D721Med (cell line): ENCODE measurements at places on chromosomes 16 and 17.

DNA sequence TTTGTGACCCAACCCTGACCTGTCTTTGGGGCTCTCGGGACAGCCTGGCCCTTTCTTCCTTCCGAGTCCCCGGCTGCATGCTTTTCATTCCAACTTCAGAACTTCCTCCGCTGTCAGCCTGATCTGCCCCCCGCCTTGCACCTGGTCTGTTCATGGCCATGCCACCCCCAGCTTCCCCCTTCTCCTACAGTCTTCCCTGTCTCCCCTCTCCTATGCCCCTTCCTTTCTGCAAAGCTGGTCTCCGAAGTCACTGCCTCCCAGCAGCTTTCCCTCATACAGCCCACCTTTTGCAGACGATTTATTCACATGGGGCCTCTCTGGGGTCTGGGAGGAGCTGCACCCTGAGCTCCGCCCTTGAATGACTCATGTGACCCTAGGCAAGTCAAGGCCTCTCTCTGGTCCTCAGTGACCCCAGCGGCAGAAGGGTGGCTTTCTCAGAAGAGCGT, 47.1 kb upstream of the SDK2 start:
- no peak for DNase-seq

GRCh38 chr16:55113210-55113609, 182.5 kb downstream of the IRX5 start:
- DNase-seq, result no peak

GRCh38 chr17:65697661-65698060, 136.2 kb upstream of the AXIN2 start:
- no peak for DNase-seq

GRCh38 chr17:46003907-46004748, 5.1 kb downstream of the STH start:
- DNase-seq, result no peak

- no peak for DNase-seq
These were observed 40.3 kb downstream of the HOXB1 start for GRCh38 chr17:48490451-48490892.

GRCh38 chr16:3020247-3020603, at the start of gene TNFRSF12A:
Gene TNFRSF12A, plus strand, starts transcription at chr16:3020368. Its CDS starts 30 bp downstream, at chr16:3020398.
- peak; percentile 91 for DNase-seq

- DNase-seq, result no peak
These were observed 70.1 kb downstream of the OMG start for GRCh38 chr17:31226950-31227349.

GRCh38 chr17:7703584-7704479, 1.2 kb upstream of the EFNB3 start:
- no peak for DNase-seq

DNA sequence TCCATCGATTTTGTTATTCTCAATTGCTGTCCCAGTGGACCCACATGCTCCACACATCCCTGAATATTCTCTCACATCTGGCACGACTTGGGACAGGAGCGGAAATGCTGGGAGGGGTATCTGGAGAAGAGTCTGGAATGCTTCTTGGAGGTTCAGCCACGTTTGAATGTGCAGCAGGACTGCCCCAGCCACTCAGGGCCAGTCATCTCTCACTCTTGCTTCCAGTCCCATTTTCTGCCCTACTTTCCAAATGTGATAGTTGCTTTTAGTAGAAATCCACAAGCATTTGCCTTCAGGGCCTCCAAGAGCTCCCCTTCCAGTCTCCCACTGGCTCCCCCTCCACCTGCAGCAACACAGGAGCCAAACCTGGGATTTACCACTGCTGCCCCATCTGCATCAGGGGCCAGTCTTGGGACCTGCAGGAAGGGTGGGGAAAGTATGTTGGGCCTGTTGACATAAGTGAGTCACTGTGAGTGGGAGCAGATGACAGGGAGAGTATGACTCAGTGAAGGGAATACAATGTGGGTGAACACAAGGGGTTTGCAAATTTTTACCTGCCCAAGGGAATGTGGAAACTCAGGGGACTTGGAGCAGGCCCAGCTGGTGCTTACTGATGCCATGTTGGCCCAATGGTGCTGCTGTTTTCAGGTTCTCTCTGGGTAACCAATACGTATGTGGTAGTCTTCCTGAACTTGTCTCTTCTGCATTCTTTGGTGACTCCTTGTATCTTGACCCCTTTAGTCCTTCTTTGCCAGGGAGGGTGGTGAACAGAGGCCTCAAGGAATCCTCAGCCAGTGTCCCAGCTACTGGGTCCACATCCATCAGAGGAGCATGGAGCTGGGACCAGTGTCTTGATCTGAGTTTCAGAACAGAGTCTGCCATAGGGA, 78.8 kb upstream of the CRHR1 start:
- DNase-seq, result no peak

DNA sequence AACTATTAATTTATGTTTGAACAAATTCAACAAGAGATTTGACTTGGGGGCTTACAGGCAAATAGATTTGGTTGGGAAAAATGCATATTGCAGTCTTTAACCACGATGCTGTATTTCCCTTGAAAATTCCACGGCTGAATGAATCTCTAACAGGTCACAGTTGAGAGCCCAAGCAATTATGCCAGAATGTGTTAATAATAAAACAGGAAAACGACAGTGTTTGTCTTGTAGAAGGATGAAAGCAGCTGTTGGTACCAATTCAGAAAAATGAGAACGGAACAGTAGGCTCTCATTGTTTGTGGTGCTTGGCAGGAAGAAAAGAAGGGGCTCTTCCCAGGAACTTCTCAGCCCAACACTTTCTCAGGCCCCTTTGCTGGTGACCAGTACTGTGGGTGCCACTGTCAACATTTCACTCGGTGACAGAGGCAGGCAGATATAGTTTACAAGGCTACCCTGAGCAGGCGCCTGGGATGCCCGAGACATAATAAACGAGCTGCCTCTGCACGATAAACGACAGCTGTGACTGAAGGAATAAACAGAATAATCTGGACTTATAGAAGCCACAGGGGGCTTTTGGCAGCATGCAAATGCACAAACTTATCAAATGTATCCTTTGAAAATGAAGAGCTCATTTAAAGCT, 387.1 kb downstream of the HS3ST4 start:
- no peak for DNase-seq

DNA sequence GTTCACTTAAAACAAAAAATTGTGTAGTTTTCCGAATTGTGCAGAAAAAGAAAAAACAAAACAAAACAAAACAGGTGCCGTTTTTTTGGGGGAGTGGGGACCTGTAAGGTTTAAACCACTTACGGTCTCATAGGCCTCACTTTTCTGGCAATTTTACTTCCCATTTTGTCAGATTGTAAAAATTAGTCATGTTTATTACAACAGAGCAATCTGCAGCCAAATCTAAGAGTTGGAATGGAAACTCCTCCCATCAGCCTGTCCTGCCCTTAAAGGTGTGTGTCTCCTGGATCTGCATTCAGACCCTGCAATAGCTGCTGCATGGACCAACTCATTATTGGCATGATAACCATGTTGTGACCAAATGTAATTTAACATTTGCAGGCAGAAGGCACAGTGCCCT, 8.2 kb upstream of the SALL1 start:
- no peak for DNase-seq

DNA sequence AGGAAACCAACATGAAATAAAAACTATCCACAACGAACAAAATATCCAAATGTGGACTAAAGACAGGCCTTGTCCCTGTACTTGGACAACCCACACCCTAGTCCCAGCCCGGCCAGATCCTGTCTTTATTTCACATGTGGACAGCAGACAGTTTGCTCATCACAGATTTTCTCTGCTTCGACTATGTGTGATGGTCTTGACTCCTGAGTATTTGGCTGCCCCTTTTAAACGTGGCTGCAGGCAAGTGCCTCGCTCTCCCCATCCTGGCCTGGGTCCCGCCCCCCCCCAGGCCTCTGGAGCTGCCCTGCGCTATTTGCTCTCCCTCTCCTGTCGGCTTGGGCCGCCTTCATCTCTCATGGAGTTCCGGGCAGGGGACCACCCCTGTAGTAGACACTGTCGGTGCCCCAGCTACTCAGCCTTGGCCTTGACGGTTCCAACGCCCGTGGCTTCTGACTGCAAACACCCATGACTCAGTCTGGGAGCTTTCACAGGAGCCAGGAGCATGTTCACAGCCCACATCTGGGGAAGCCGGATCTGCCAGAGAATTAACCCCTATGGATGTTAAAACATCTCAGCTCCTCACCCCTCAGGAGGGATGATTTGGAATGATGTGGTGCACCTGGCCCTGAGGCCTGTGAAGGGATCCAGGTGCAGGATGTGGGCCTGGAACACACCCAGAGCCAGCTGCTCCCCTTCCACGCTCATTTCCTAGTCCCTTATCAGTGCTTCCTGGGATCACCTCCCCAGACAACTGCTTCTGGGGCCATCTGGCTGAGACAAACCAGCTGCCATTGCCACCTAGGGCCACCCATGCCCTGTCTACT, 229.7 kb upstream of the RPL38 start:
- no peak for DNase-seq

GRCh38 chr16:4954714-4955113, 3.4 kb upstream of the SEC14L5 start:
- no peak for DNase-seq

- DNase-seq, result no peak
These were observed 37.7 kb downstream of the RNF135 start for GRCh38 chr17:31008374-31009041.

DNA sequence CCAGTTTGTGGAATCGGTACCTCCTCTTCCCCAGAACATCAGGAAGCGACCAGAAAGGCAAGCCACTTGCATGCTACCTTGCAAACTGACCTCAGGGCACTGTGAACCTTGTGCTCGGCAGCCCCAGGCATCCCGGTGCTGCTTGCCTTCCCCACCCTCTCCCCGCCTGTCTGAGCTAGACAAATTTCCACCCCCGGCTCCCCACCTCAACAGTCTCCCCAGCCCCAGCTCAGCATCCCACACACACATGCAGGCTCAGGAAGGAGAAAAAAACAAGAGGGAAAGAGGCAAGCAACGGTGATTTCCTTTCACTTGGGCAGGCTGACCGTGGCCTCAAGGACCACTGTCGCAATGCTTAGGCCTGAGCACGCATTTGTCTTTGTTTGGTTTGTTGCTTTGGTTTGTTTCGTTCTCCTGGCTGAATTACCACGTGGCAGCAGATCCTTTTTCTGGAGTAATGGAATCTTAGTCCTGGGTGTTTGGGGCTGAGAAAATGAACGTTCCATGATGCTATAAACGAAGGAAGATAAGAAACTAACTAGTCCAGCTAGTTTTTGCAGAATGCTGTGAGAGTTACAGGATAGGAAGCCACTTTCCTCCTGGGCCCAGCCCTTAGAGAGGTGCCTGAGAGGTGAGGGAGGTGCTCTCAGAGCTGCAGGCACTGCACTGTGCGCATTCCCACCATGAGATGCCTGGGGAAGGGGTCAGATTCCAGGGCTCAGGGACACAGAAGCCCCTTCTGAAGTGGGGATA, 27.9 kb downstream of the SDK2 start:
- no peak for DNase-seq

GRCh38 chr16:17224879-17225281, 245.9 kb downstream of the XYLT1 start:
- no peak for DNase-seq

GRCh38 chr17:65092262-65092661, 35.7 kb upstream of the GNA13 start:
- DNase-seq, result no peak

GRCh38 chr16:29811896-29812665, at the start of gene PRRT2:
Gene PRRT2, plus strand, starts transcription at chr16:29812193. Its CDS starts 862 bp downstream, at chr16:29813055.
- DNase-seq, result peak; percentile 83

- no peak for DNase-seq
These were observed 147.9 kb upstream of the NOL11 start for GRCh38 chr17:67569873-67570272.

DNA sequence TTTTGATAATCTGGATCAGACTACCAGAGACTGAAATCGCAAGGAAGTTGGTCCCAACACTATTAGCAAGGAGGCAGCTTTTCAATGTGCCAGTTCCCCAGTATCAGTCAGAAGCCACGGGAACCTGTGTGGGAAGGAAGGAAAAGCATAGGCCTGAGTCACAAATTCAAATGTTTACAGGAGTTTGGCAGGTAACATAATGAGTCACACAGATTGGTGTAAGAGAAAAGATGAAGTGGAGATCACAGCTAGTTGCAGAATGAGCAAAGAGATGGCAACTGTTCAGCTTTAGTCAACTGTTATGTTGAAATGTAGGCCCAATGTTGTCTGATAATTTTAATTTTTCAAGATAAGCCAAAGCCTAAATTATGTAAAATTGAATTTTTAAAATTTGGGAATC, 28.1 kb upstream of the ITGA2B start:
- DNase-seq, result no peak

GRCh38 chr16:12145918-12146317, 169.4 kb downstream of the SNX29 start:
- no peak for DNase-seq

DNA sequence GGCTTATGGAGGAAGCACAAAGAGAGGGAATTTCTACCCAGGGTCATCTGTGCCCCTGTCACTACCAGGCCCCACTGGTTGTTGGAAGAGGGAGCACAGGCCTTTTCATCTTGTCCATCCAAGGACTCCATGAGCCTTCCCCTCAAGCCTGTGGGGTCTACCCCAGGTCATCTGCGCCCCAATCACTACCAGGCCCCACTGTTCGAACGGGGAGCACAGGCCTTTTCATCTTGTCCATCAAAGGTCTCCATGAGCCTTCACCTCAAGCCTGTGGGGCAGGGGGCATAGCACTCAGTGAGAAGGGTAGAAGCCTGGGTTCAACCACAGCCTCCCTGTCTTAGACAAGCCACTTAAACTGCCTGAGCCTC, 101.5 kb upstream of the CDH5 start:
- no peak for DNase-seq

GRCh38 chr17:36730857-36731490, 129.6 kb downstream of the MRM1 start:
- no peak for DNase-seq

- no peak for DNase-seq
These were observed 61.0 kb upstream of the ELAC2 start for GRCh38 chr17:13078591-13079385.

DNA sequence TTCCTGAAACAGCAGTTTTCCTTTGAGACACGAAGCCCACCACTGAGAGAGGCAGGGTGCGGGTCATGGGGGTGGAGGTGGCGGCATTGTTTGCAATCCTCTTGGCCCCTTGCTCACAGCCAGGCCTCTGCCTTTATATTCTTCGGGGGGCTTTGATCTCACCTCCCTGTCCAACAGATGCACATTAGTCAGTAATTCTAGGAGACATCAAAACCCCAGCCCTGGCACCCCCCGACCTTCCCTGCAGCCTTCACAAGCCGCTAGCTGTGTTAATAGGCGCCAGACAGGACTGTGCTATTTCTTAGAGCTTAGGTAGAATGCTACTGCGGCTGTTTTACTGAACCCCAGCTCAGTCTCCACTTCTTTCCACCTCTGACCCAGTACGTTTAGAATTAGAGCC, 212.6 kb downstream of the RBFOX1 start:
- no peak for DNase-seq

GRCh38 chr17:38632334-38632733, 26.6 kb upstream of the SRCIN1 start:
- DNase-seq, result no peak

DNA sequence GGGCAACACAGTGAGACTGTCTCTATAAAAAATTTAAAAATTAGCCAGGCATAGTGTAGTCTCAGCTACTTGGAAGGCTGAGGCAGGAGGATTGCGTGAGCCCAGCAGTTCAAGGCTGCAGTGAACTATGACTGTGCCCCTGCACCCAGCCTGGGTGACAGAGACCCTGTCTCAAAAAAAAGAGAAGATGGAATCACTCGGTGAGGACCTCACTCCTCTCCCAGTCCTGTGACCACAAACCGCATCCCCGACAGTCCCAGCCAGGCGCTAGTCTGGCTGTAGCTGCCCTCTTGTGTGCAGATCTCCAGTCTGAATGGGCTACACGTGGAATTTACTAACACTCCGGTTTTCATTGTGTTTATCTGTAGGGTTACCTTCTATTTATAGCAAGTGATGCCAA, 11.1 kb downstream of the DEXI start:
- DNase-seq, result no peak
